ENCODE measurements at places on chromosomes 6 and 20.
A peak's percentile ranks its signal among the peaks of the same experiment; 100 is the strongest.

- no peak for DNase-seq
These were observed 1.1 kb downstream of the SNAI1 start for GRCh38 chr20:49983848-49984408.

GRCh38 chr20:6017467-6017866 is 36.4 kb downstream of the LRRN4 start:
- DNase-seq: no peak

- peak; percentile 39 for DNase-seq
These were observed 49.2 kb upstream of the MAP7 start for GRCh38 chr6:136599329-136600011.

GRCh38 chr6:41040101-41040939 is 1.3 kb upstream of the UNC5CL start:
- no peak for DNase-seq

DNA sequence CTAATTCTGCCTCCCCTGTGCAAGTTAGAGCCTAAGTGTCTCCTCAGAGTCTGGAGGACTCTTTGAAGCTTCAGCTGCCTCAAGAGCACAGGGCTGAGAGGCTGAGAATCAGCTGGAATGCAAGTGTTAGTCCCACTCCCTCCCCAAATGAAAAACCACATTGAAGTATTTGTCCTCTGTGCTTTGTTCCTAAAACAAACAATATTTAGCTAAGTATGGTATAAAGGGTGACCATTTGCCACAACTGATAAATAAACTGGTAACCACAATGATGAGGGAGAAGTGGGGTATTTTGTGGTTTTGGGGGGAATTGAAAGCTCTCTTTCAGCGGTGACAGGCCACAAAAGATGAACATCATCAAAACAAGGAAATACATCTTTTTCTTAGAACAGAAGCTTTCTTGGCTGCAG is 91.7 kb upstream of the HDDC2 start:
- DNase-seq: no peak

GRCh38 chr6:74585753-74586152 is 620.1 kb downstream of the COL12A1 start:
- no peak for DNase-seq

All from heart left ventricle (tissue), 16 donors.